ENCODE measurements at places on chromosomes 5 and 9.
A peak's percentile ranks its signal among the peaks of the same experiment; 100 is the strongest.

DNA sequence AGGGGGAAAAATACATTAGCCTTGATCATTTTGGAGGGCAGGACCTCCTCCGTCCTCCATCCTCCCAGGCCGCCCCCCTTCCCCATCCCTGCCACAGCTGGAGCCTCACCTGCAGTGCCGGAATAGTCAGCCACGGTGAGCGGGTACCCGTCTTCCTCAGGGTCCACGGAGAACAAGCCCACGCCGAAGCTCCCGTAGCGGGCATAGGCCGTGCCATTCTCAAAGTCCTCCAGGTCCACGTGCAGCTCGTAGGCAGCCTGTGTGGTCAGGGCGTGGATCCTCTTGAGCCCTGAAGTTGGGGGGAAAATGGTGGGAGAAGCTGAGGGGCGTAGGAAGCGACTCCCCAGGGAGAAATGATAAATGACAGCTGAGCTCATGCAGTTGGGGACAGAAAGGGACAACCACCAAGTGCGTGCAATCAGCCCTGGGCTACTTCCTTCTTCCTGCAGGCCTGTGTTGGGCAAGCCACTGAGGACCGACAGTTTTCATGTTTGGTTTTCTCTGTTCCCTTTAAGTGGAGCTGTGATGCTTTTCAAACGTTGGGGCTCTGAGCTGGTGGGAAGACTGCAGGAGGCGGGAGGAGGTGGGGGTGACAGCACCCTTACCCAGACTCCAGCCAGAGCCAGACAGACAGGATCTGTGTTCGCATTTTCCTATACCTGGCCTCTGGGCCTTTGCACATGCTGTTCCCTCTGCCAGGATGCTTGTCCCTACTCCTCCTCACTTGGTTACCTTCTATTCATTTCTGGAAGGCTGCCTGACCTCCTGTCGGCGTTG, 8.7 kb upstream of the QRFP start:
- DNase-seq, result no peak

DNA sequence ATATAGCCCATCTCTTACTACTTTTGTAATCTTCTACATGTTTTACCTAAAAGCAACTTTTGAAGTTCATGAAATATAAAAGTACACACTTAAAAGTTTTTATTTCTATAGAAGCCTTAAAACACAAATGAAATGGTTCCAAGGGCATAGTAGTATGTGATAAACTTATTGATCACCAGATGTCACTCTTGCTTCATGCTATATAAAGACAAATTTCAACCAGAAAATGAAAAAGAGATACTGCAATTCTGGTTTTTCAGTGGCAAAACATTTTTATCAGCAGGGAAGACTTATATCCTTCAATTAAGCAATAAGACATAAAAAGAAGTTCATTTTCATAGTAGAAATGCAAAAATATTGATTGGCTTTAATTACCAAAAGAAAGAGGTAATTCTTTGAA, 69.4 kb upstream of the FBXL17 start:
- DNase-seq, result no peak

GRCh38 chr5:1297243-1297642, 2.4 kb upstream of the TERT start:
- DNase-seq, result no peak

DNA sequence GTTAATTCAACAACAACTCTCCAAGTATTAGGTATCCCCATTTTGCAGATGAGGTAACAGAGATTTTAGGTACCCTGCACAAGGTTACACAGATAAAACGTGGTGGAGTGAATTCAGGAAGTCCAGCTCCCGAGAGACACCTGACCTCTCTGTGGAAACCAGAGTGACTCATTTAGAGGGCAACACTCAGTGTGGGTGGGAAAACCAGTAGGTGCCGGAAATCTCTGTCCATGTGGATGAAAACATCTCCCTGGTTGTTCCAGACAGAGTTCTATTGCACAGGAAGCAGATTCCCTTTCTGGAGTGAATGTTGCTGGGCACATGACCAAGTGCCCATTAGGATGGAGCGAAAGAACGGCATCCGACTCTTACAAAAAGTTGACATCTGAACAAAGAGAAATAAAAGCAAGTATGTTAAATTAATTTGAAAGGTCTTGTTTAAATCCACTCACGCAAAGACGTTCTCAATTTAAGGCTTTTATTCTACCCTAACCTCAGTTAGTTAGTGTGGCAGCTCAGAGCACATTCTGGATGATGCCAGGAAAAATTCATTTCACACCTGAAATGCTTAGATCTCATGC, 391.9 kb upstream of the WWC1 start:
- DNase-seq, result no peak

- no peak for DNase-seq
Measured at GRCh38 chr5:100898504-100899346, 4.4 kb downstream of the ST8SIA4 start.

DNA sequence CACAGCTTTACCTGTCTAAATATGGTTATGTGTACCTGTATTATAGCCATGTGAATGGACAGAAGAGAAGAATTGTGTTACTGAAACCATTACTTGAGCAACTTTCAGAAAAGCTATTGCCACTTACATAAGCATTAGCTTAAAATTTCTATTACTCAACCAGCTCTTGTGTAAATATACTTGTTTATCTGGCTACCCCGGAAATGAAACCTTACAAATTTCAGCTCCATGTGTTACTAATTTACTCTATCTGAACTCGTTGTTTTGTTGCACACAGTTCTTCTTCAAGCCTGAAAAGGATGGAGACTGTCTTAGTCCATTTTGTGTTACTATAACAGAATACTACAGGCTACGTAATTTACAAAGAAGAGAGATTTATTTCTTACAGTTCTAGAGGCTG, 22.5 kb upstream of the ADAMTSL1 start:
- DNase-seq, result no peak

GRCh38 chr5:103445426-103446035, 117.1 kb downstream of the NUDT12 start:
- no peak for DNase-seq

DNA sequence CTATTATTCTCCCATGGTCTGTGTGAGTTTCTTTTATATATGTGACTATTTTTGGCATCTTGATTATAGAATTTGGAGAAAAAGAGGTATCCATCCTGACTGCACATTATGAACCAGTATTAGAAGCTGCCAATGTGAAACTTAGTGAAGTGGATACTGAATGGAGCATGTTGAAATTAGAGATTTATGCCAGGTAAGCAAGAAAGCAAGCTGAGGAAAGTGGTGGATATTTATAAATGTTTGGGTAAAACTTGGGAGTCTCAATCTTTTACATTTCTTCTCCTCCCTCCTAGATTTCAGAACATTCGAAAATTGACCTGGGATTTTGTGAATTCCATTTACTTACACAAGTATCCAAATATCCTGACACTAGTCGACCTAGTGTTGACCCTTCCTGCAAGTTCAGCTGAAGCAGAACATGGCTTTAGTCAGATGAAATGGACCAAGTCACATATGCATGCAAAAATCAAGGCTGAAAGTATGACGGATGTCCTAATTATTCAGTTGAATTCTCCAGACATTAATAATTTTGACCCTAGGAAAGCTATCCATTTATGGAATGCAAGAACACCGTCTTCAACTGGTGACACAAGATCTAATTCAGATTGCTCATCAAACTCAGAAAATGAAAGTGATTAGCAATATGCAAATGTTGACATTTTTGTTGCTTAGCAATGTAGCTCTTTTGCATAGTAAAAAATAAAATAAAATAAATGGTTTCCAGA, 66.8 kb upstream of the IL7R start:
- DNase-seq, result no peak

DNA sequence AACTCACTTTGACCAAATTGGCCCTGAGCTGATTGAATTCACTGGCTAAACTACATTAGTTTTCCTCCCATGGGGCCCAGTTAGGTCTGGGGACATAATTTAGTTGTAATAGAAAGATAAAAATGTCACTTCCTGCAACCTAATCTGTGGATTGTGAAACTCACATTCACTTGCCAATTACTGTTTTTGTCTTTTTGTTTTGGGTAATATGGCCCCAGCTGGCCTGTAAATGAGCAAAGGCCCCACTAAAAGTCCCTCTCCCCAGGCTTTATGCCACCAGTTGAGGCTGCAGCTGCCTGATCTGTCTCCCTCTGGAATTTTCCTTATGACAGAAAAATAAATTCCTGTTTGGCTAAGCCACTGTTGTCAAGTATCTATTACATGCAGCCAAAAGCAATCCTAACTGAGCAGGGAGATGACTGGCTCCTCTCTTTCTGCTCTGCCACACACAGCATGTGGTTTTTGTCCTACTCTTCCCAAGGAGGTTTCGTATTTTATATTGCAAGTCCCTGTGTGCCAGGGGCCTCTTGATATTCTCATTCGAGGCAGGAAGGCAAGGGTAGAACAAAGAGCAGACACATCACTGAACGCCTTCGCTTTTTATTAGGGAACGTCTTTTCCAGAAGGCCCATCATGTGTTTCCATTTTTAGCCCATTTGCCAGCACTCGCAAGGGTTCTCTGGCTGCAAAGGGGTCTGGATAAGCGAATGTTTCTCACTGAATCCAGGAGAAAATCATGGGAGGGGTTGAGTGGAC, 24.1 kb upstream of the SLC25A48 start:
- DNase-seq, result no peak

- DNase-seq, result no peak
Measured at GRCh38 chr5:90941002-90941720, 382.6 kb downstream of the ADGRV1 start.

DNA sequence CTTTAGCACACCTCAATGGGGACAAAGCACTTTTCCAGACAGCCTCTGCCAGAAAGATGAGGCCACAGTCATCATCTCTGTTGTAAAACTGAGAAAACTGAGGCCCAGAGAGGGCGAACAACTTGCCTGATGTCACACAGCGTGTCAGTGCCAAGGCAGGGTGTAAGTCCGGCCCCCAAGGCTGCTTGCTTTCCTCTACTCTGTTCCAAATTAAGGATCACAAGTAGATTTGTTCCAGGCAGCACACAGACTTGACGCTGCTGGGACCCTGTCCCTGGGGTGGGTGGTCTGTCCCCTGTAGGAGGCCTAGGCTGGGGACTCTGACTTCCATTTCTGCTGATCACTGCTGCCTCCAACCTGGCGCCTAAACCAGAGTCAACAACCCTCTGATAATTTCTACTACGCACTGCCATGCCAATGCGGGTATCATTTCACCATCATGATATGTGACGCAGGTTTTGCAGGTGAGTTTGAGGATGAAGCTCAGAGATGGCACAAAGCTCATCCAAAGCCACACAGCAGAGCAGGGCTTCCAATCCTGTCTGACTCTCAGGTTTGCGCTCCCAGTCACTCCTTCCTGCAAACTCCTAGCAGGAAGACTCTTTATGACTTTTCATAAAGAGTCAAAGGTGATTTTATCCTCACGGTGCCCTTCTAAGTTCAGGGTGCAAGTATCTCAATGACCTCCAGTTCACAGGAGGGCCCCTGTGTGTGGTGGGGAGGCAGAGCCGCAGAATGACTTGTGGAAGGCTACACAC, 13.5 kb upstream of the RALGDS start:
- no peak for DNase-seq

DNA sequence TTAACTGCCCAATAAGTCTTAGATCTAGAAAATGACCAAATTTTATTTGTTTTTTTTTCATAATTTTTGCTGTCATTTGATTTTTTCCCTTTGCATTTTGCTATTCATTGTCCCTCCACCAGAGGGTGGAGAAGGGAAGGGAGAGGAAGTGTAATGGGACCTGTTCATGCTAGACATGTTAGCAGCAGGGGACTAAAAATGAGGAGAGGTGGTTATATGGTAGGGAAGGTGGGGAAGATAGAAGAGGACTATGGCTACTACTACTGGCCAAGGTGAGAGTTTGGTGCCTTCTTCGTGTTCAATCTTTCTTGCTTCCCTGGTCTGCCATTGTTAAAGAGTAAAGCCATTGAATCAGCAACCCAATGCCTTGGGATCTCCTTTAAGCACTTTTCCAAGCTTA, 6.4 kb downstream of the GRIA1 start:
- peak; percentile 28 for DNase-seq

DNA sequence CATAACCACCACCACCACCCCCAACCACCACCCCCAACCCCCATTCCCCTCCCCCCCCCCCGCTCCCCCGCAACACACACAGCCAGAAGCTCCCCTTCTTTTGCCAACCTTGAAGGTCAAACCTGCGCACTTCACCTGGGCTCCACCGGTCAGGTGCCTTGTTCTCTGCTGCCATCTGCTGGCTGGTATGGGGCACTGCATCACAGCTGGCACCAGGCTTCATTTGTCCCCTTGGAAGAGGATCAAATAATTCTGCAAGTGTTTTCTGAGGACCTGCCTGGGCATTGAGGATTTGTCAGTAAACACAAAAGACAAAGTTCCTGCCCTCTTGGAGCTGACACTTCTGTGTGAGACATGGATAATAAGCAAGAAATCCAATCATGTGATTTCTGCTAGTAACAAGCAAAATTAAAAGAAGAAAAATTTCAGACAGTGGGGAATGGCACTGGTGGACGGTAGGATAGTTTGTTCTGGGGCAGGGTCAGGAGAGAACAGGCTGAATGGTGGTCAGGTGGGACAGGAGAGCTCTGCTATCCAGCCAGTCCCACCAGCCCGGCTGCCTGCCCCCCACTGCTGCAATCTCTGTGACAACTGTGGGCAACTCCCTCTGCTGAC, 55.6 kb upstream of the LMX1B start:
- DNase-seq, result peak; percentile 39

DNA sequence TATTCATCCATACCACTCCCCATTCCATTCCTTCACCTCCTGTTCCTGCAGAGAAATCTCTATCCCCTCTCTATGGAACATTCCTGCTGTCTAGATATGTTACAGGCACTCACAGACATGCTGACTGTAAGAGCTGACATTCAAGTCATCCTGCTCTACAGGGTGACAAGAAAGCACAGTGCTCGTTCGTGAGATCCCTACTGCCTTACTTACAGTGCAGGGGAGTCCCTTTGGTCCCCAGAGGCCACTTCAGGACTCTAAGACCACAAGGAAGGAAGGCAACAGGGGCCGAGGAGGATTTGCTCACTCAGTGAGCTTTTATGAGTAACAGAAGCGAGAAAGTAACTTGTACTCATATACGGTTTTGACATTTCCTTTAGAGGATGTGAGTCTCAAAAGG, 110.5 kb downstream of the GAS1 start:
- no peak for DNase-seq

DNA sequence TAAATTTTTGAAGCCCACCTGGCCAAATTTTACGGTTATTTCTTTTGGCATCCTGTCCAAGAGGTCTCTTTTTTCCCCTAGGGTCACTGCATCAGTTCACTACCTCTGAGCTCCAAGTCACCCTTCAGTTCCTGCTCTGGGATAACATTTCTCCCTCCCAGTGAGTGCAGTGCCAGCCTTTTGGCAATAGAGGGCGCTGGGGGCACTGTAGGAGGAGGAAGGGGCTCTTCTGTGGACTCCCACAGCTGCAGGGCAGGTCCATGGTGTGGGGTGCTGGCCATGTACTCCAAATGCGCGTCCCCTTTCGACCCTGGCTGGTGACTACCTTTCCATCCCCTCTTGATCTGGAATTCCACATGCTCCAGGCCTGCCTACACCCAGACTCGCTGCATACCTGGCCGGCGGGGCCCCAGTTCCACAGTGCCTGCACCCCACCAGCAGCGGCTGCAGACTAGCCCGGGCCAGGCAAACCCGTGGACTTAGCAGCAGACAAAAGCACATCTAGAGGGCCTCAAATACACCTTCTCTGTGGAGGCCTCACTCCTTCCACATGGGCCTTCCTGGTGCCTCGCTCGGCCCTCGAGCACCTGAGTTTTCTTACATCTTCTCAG, 20.3 kb upstream of the NINJ1 start:
- DNase-seq, result no peak
